Adipose tissue (tissue), 3 donors: ENCODE measurements at places on chromosomes 6 and 20. TPM values are rescaled to one million over a fixed set of nuclear protein-coding genes. Genes with fewer than 3 reads are reported as not detected.

RIPPLY2 gene
- 0.07 TPM for polyA plus RNA-seq

SMIM13 gene
- 1.8 TPM for polyA plus RNA-seq

KIF25 gene
- polyA plus RNA-seq: 1.6 TPM

APOBEC2 gene
- polyA plus RNA-seq: 0.91 TPM

GDAP1L1 gene
- 0.06 TPM for polyA plus RNA-seq

MBOAT1 gene
- 3.2 TPM for polyA plus RNA-seq

PNLDC1 gene
- 0.56 TPM for polyA plus RNA-seq

EPHA7 gene
- polyA plus RNA-seq: 0.06 TPM

STMND1 gene
- polyA plus RNA-seq: not detected

TPMT gene
- 11.2 TPM for polyA plus RNA-seq

PAK5 gene
- not detected for polyA plus RNA-seq

GMPR gene
- 3.8 TPM for polyA plus RNA-seq

RIMS1 gene
- 0.15 TPM for polyA plus RNA-seq

REM1 gene
- polyA plus RNA-seq: 3.8 TPM

DLK2 gene
- polyA plus RNA-seq: 0.25 TPM

RING1 gene
- polyA plus RNA-seq: 40.5 TPM

ORC3 gene
- 7.9 TPM for polyA plus RNA-seq

SLC35D3 gene
- polyA plus RNA-seq: 0.52 TPM

CPNE5 gene
- 1.5 TPM for polyA plus RNA-seq

ENPP3 gene
- 0.54 TPM for polyA plus RNA-seq

FHL5 gene
- 12.7 TPM for polyA plus RNA-seq

BPI gene
- 0.21 TPM for polyA plus RNA-seq

SNAI1 gene
- polyA plus RNA-seq: 2.8 TPM

LAMP5 gene
- not detected for polyA plus RNA-seq
